ENCODE measurements at places on chromosomes 12 and 14.

GRCh38 chr14:97697772-97698171 lies 900.6 kb downstream of the VRK1 start:
- DNase-seq: no peak

GRCh38 chr14:44154874-44155273 lies 352.2 kb downstream of the FSCB start:
- DNase-seq: no peak

- no peak for DNase-seq
Observed at GRCh38 chr12:92176646-92177045, 31.0 kb upstream of the BTG1 start.

DNA sequence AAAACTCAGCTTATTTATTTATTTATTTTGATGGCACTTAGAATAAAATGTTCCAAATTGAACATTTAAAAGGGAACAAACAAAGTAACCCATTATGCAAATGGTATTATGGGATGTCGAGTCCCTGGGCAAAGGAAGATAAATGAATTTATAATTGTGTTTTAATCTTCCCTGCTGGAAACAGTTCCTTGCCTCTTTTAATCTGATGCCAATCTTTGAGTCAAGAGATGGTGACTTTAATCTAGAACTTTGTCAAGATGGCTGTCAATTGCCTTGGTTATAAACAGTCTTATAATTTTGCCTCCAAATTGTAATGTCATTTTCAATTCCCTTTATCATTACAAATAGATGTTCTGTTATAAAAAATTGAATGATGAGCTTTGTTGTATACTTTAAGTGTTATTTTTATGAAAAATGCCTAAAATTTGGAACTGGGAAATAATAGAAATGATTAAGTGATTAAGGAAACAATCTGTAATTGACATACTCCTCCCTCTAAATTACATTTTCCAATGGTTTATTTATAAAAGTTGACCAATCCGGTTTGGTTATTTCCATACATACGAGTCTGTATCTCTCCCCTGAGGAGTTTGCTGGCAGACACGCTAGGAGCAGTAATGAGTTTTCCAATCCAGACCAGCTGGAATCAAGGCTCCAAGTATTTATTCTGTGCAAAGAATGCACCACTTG lies 134.9 kb upstream of the FRMD6 start:
- DNase-seq: no peak

GRCh38 chr12:85310025-85310424 lies 30.0 kb downstream of the ALX1 start:
- DNase-seq: peak; percentile 11

DNA sequence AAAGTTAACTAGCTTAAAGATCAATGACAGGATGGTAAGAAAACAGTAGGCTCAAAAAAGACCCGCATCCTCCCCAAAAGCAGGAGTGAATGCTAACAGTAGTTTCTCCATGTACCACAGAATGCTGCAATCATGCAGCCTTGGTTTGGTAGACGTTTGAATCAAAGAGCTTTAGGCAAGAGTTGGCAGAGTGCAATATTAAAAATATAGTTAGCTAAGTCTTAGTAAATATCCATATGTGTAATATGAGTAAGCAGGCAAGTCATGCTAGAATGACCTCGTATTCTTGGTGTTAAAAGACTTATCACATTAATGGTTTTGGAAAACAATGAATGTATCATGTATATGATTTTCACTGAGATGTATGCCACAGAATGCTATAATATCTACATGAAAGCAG lies 18.8 kb upstream of the KLRF1 start:
- DNase-seq: no peak

- no peak for DNase-seq
Observed at GRCh38 chr12:24057920-24058476, 108.5 kb upstream of the SOX5 start.

DNA sequence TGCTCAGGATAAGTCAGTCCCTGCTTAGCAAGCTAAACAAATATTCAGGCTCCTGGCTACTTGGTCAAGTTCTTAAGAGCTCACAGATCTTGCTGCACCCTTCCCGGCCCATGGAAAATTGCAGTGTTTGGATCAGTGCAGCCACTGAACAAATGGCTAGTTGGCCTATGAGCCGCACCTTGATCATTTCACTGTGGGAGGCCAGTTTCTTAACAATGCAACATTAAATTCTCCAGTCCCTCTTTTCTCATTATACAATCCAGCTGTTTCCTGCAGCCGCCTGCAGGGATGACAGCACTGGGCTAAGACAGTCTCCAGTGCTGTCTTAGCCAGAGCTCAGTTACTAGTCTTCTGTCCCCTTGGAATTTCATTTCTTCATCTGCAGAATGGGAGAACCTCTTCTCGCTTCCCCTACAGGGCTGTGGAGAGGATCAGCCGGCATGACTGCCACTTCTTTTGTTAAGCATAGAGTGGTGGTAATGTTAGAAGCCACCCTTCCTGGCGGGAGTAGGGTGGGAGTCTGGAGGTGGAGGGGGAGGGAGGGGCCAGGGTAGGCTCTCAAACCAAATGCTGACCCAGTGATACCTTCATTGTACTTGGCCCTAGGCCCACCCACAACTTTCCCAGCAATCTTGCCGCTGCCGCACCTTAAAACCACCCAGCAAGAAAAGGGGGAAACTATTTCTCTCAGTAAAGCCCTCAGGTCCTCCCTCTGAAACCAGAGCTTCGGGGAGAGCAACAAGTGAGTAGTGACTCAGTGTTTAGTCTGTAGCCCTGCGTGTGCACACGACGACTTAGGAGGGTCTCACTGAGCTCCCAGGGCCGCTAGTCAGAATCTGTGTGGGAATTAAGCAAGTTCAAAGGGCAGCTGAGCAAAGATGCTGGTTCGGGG lies 145.7 kb downstream of the NUAK1 start:
- peak; percentile 23 for DNase-seq

DNA sequence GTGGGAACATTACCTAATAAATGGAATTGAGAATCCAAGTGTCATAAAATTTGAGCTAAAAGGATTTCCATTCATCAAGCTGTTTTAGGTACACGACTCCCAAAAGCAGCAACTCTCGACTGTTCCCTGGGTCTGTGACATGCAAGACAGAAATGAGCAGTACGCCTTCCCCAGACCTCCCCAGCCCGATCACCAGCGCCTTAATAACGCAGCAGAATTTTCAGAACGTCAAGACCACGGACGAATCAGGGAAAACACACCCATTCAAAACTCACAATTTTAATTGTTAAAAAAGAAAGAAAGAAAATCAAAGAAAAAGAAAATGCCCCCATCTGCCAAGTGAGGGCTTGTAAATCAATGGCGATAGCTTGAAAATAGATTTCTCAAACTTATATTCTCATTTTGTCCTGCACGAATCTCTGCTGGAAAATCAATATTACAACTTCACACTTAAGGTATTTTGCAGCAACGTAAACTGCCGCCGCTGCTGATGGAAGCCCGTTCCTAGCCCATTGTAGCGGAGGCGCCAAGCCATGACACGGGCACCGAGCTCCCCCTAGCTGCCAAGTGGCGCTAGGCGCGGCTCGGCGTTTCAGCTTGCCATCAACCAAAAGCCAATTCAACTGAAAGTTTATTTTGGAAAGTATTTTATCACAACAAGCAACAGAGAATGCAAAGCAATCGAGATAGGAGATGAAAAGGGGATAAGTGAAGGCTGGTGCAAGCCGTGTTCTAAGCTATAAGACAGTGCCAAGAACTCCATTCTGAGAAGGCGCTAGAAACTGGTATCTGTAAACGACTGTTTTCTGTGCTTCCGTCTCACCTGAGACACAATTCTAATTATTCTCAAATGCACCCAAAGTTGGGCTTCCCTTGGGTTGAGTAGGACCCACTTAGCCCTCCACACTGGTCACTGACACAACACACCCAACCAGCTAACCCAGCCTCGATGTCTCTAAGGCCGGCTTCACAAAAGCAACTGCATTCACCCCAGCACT lies 5.5 kb downstream of the BCL11B start:
- peak; percentile 81 for DNase-seq

DNA sequence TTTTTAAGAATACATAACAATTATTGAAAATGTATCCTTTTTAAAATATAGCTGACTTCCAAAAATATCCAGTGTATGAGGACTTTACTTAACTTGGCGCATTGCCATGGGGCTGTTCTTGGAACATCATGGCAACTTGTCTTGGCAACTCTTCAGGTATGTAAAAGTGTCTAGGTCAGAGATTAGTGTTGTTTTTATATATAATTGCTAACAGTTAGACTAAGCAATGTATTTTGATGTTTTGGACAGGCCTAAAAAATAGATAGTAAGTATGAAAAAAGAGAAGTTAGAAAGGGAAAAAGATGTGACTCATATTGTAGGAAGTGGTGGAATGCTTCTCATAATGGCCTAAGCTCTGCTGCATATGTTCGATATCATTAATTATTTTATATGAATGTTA lies 70.9 kb downstream of the MON2 start:
- no peak for DNase-seq

- DNase-seq: no peak
Observed at GRCh38 chr14:82537831-82538230, 1004.2 kb upstream of the SEL1L start.

DNA sequence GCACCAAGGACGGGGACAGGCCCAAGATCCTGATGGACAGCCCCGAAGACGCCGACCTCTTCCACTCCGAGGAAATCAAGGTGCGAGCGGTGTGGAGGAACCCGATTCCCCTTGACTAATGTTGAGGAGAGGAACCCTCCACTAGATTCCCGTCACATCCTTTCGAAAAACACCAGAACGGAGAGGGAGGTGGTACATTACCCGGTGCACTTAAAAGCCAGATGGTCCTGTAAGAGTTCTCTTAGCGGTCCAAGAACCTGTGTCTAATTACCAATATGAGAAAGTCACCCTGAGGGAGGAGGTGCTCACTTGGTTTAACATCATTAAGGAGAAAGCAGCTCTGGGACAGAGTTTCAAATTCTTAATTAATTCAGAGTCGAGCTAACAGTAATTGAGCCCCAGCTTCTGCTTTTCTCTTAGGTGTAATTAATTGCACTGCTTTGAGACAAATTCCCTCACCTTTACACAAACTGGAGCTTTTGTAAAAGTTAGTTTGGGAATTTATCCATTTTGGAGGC lies 450 bp downstream of the PRKAB1 start:
- no peak for DNase-seq

GRCh38 chr14:65703996-65704395 lies 291.5 kb downstream of the FUT8 start:
- peak; percentile 69 for DNase-seq

GRCh38 chr14:56154321-56154720 lies 36.1 kb downstream of the PELI2 start:
- no peak for DNase-seq

DNA sequence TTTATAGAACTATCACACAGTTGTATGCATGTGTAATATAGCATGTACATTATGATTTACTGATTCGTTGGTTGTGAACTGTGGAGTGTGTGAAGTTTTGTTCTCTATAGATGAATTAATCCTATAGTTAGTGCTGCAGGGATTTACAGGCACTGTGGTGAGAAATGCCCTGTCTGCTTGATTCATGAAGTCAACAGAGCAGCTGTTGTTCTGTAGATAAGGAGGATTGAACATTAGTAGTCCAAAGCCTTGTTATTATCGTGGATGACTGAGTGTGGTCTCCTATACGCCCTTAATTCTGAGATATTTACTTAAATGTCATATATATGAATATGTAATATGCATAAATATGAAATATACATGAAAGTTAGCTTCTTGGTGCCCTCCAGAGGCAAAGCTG lies 98.3 kb downstream of the DNAH10 start:
- DNase-seq: no peak

GRCh38 chr12:18146363-18146762 lies 56.4 kb upstream of the RERGL start:
- no peak for DNase-seq

GRCh38 chr12:14942196-14942931 lies 4.0 kb upstream of the ERP27 start:
- DNase-seq: no peak

- no peak for DNase-seq
Observed at GRCh38 chr12:43309959-43310358, 242.0 kb downstream of the ADAMTS20 start.

DNA sequence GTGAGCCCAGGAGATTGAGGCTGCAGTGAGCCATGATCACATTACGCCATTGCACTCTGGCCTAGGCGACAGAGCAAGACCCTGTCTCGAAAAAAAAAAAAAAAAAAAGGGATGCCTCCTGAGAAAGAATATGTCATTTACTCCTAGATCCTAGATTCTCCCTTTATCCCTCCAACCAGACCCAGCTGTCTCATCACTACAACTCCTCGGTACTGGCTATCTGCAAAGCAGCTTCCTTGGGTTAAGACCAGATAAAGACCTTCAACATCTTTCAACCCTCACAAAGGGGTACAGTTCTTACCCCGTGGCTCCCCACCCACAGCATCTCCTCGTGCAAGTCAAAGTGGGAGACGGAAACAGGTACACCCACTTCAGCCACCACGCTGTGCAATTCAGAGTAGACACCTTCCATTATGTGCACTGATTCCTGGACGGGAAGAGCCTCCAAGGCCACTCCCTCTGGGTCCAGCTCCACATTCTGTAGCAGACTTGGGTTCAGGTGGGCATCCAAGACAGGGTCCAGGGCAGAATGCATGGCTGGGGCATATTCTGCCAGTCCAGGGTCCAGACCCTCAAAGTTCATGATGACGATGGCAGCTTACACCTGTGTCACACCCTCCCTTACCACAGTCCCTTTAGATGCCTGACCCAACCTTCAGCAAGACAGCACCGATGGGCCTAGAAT lies 1.1 kb downstream of the PAN2 start:
- DNase-seq: no peak

DNA sequence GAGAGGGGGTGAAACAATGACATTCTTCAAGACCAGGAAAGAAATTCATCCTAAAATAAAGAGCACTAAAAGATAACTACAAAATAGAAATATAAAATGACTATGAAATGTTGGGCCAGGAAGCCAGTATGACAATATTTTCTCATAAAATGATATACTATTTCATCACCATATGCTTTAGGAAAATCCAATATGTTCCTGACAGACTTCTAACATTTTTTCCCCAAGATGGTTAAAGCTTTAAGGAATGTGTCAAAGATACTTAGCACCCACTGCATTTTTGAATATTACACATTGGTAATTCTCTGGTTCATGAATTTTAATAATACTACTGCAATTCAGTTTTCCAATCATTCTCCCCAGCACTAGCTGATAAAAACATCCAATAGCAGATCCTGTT lies 87.7 kb upstream of the PLEKHG7 start:
- DNase-seq: no peak

- no peak for DNase-seq
Observed at GRCh38 chr12:24752763-24753462, 196.0 kb downstream of the BCAT1 start.

DNA sequence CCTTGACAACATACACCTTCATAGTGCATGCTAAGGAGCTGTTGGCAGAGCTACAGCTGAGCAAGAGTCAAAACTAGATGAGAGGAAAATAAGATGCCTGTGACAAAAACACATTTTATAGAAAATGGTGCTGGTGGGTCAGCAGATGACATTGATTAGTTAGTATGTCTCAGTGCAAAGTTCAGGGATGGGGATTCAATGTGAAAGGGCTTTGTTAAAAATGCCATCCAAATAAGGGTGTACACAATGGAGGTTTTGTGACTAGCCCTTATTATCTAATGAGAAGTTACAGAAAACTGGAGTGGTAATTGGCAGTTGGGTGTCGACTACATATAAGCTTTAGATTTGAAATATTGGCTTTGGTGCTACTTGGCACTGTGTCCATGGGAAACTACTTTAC lies 169.0 kb downstream of the MON2 start:
- DNase-seq: no peak
